ENCODE measurements at places on chromosomes 4 and X.
A peak's percentile ranks its signal among the peaks of the same experiment; 100 is the strongest.

DNA sequence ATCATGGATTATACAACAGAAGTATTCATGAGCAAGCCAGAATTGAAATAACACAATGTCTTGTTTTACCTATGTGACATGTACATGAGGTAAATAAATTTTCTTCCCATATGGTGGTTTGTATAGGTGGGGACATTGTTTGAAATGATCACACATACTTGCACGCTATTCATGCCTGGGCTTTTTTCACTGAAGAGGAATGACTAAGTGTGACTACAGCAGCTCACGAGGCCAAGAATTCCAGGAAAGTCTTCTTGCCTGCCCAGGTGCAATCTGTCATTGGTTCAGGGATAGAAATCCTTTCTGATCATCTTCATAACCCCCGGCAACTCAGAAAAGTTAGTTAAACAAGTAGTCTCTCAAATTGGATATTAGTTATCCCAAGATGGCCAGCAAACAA is 36.3 kb upstream of the AREG start:
- DNase-seq, result peak; percentile 54

GRCh38 chr4:25859429-25860148 is 3.2 kb downstream of the SEL1L3 start:
- no peak for DNase-seq

GRCh38 chr4:123232439-123232838 is 164.2 kb upstream of the SPRY1 start:
- peak; percentile 68 for DNase-seq

DNA sequence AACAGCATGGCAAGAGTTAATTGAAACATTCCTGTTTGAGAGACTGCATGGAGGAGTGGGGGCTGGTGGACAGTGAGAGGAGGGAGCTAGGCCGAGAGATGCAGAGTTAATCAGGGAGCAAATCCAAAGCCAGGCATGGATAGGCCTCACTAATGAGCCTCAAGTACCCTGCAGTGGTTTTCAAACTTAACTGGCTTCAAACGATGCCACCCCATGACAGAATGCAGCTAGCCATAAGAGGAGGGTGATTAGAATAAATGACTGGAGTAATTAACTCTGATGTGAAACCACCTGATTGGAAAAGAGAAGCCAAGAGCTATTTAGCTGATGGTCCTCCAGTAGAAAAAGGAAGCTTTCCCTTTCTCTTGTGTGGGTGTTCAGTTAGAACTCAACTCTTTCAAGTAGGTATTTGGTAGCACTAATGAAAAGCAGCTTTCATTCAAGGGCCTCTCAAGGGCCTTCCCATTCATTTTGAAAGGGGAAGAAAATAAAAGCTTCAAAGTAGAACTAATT is 215.4 kb upstream of the MAB21L2 start:
- no peak for DNase-seq

DNA sequence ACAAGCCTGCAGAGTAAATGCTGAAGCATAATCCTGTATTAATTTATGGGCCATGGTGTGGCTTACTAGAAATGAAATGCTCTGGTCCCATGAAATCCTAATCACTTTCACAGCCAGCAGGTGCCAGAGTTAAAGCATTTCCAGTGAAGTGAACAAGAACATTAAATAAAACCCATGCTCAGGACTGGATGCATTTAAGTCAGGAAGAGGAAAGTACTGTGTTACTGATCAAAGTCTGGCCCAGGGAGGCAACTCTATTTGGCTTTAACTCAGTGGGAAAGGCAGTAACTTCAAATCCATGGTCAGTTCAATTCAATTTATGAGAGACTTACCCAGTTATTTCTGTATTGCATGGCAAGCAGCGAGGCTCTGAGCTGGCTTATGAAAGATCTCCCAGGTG is 29.2 kb downstream of the AGA start:
- DNase-seq, result no peak

DNA sequence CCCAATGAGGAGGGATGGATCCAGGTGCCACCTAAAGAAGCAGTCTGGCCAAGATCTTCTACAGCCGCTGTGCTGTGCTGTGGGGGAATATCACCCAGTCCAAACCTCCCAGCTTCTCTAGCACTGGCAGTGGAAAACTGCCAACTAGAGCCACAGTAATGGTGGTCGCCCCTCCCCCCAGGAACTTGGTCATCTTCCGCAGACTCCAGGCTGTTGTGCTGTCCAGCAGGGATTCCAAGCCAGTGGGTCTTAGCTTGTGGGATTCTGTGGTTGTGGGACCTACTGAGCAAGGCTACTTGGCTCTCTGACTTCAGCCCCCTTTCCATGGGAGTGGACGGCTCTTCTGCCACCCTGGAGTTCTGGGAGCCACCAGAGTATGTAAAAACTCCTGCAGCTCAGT is 18.2 kb downstream of the GPRASP1 start:
- no peak for DNase-seq

- no peak for DNase-seq
Measured at GRCh38 chr4:136457004-136457403, 1075.3 kb downstream of the PCDH18 start.

DNA sequence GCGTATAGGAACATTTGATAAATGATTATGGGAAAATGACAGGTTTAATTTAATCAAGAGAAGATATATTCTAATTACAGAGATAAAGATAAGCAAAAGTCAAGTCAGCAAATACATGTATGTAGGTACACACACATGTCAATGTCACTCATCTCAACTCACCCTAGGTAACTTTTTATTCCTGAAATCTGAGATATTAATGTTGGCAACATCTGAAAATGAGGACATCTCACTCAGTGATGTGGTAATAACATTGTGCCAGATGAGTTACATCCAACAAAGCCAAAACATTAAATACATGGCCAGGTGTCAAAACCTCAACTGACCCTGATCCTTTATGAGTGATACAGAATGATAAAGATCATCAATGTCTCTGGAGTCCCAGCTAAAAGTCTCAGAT is 363.3 kb upstream of the F9 start:
- DNase-seq, result no peak

DNA sequence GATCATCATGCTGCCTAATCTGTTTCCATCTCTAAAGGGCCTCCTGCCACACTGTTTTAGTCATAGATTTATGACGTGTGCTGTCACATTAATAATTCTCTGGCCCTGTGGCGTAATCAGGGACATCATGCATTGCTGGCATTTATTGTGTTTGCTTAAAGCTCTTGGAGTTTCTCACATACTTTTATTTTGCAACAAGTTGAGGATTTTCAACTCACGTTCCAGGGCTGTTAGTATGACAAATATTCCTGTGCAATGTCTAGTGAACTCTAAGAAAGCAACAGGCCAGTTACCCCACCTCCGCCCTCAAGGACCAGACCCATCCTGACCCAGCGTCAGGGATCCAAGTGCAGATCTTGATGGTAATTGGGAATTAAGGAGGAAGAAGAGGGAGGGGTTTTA is 7.8 kb upstream of the PIGA start:
- peak; percentile 24 for DNase-seq

- DNase-seq, result peak; percentile 40
Measured at GRCh38 chr4:111269439-111269838, 646.6 kb upstream of the PITX2 start.

- no peak for DNase-seq
Measured at GRCh38 chrX:30589146-30589888, 11.8 kb upstream of the TASL start.

GRCh38 chrX:45758738-45759397 is 558.2 kb upstream of the DIPK2B start:
- no peak for DNase-seq

DNA sequence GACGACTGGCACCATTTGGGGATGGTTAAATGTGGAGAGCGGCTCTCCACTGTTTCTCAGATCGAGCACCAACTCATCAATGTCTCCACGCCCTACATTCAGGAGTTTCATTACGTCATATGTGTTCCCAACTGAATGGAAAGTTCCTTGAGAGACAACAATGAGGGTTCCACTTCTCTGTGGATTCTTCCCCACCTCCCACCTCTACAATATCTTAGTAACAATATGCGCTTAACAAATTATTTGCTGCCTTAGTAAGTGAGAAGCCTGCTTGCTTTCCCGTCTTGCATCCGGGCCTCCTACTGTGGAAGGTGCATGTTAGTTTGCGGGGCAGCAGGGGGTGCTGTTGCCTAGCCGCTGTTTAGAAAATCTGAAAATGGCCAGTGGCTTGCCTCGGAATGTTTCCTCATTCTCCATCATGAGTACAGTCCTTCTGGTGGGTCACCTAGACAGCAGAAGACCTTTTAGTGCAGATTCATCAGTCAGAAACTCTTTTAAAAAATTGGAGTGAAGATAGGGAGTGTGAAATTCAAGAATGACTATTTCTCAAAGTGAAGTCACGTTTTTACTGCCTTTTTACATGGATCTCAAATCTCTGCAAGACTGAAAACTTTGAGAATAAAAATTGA is 55.7 kb downstream of the PHOX2B start:
- DNase-seq, result peak; percentile 51

- DNase-seq, result no peak
Measured at GRCh38 chr4:93495346-93495745, 333.2 kb upstream of the ATOH1 start.

DNA sequence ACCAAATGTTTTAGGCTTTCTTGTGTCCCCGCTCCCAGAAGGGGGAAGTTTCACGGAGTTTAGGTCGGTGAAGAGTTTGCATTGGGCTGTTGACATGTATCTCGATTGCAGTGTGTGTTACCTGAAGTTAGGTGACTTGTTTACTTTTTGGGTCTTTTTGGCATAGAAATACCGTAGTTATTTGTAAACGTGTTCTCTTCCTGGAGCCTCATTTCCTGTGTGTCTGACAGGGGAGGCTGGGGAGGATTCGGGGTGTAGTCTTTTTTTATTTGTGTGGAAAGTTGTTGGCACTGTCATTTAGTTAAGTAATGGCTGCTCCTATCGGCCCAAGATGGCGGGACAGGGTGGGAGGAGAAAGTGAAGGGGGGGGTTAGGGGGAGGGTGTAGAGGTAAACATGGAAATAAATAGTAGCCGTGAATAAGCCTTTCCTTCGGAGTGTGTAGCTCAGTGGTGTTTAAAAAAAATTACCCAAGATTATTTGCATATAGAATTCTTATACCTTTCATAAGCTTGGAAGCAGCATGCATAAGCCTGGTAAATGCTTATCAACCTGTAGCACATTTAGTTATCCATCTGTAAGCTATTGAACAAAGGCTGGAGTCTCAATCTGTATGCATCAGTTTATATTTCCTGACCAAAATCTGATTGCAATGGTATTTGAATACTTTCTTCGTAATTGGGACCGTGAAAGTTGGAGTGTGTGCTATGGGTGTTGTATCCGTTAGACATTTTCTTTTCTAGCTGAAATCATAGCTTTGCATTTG is 1.6 kb downstream of the KDM6A start:
- no peak for DNase-seq

DNA sequence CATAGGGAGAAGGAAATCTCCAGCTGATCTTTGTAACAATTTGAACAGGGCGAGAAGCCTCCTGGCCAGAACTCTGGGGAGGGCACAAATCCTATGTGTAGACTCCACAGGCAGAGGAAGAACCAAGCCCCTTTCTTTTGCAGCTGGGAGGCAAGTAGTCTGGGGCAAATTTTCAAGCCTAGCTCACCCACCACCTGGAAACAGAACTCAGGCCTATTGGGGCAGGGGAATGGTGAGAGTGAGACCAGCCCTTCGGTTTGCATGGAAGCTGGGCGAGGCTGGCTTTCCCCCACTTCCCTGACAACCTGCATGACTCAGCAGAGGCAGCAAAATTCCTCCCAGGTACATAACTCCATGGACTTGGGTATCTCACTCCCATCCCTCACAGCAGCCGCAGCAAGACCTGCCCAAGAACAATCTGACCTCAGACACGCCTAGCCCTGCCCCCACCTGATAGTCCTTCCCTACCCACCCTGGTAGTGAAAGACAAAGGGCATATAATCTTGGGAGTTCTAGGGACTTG is 138.2 kb downstream of the EMCN start:
- DNase-seq, result no peak

GRCh38 chr4:14083150-14083549 is 455.6 kb upstream of the BOD1L1 start:
- no peak for DNase-seq

DNA sequence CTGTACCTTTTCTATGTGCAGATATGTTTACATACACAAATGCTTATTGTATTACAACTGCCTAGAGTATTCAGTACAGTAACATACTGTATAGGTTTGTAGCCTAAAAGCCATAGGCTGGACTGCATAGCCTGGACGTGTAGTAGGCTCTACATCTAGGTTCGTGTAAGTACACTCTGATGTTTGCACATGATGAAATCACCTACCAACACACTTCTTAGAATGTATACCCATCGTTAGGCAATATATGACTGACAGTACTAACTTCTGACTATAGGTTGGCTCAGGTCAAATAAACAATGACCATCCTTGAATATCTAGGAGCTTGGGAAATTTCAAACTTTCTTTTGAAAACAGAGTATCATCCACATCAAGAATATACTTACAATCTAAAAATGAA is 139.0 kb downstream of the CORIN start:
- DNase-seq, result no peak

GRCh38 chr4:111066887-111067286 is 444.0 kb upstream of the PITX2 start:
- DNase-seq, result peak; percentile 70

DNA sequence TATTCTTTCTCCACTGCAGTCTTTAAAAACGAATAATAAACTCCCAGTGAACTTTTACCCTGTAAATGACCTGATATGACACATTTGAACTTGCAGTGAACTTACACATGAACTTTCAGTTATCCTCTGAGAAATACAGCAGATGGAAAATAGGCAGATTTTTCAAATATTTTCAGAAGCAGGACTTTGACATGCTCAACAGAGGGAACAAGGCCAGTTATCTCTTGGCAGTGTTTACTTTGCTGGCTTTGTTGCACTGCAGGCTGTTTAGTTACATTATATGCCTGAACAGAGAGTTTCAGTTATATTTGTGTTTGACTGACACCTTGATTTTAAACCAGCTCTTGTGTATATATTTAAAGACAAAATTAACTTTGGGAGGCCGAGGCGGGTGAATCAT is 47.6 kb upstream of the FGG start:
- DNase-seq, result no peak

GRCh38 chrX:34893741-34894140 is 48.9 kb upstream of the FAM47B start:
- peak; percentile 5 for DNase-seq

- DNase-seq, result peak; percentile 63
Measured at GRCh38 chr4:73844345-73844744, 7.9 kb downstream of the CXCL6 start.

DNA sequence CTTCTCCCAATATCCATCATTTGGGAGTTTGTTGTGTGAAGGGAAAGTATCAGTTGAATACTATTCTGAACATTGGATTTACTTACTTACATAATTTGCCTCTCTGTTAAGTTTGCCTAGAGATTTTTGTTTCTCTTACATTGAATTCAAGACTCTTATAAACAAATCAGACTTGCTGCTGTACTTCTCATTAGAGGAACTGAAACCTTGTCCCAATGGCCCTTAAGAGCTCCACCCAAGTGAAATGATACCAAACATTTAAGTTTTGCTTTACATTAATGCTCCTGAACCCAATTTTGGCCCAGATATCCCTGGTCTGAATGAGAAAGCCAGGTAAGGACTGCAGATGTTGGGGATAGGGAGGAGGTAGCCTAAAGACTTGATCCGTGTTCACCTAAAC is 32.0 kb downstream of the HAND2 start:
- DNase-seq, result no peak

DNA sequence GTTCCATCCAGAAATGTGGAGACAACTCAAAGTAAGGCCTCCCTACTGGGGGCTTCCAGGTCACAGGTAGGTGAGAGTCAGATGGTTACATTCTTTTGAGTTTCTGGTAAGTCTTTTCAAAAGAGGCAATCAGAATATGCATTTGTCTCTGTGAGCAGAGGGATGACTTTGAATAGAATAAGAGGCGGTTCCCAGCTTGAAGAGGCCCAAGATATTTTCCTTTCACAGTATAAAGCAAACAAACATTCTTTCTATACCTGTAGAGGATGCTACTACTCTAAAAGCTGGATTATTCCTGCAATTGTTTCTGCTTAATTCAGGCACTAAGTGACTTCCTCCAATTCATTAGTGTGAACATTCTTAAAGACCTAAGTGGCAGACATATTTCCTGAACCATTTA is 44.4 kb downstream of the DIAPH2 start:
- DNase-seq, result no peak
